ENCODE measurements at places on chromosomes 2 and 18.

DNA sequence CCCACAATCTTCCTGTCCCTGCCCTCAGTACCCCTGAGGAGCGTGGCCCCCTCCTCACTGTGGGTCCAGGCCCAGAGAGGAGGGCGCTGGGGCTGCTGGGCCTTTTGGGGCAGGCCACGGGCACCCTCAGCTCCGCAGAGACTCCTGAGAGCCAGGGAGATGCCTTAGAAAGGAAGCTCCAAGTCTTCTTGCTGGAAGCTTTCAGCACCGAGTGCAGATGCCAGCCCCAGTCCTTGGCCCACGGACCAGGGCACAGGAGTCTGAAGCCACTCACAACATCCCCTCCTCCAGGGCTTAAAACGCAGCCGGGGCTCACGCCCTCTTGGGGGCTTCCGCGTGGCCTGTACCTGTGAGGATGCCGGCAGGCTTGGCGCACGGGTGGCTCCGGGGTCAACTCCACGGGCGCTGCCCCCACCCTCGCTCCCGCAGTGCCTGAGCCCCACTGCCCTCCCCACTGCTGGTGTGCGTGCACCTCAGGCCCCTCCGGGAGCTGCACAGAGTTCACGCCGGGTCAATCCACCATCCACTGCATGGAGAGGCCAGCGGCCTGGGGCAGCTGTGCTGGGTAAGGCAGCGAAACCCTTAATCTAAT is 72.1 kb upstream of the CTDP1 start:
- DNase-seq = no peak

DNA sequence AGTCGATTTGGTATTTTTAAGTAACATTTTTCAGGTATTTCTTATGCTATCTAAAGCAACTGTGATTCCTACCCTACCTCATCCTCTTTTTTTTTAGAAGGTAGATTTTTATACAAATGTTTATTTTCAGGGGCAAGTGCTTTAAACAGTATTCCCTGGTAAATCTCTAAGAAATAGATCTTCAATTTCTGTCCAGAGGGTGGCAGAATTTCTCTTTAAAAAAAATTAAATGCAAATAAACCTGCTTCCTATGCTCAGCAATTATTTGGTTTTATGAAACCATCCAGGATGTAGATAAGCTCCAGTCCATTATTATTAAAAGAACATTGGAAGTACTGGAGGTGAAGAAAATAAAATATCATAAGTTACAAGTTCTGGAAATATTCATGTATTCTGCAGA is 191.9 kb downstream of the MYO3B start:
- DNase-seq = no peak

- DNase-seq = no peak
Observed at GRCh38 chr18:64519201-64519600, 370.3 kb upstream of the LINC00305 start.

GRCh38 chr2:199189229-199189628 is 268.5 kb downstream of the SATB2 start:
- DNase-seq = no peak

DNA sequence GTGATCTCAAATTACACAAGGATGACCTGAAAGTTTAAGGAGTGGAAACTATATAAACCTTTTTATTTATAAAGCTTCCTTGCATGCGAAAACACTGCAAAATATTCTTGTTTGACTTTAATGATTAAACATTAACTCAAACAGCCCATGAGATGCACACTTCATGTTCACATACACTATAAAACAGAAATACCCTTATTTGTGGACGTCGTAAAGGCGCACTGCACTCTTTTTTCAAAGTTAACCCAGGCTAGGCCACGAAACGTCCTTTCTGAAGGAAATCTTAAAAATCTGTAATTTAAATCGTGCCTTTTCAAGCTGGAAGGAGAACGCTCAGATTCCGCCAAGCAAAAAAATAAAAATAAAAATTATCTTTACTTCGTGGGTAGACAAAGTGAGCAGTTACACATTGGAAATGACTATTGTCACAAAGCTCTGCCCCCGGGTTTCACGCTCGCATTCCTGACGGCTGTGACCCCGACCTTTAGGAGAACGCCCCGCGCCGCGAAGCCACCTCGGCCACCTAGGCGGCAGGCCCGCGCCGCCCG is 728 bp downstream of the FAM168B start:
- no peak for DNase-seq

GRCh38 chr2:86193901-86194567 is 1.2 kb downstream of the IMMT start:
- no peak for DNase-seq

GRCh38 chr18:22567794-22568193 is 150.1 kb upstream of the CTAGE1 start:
- DNase-seq = no peak
